ENCODE measurements at places on chromosomes 2 and 18.
A peak's percentile ranks its signal among the peaks of the same experiment; 100 is the strongest.

DNA sequence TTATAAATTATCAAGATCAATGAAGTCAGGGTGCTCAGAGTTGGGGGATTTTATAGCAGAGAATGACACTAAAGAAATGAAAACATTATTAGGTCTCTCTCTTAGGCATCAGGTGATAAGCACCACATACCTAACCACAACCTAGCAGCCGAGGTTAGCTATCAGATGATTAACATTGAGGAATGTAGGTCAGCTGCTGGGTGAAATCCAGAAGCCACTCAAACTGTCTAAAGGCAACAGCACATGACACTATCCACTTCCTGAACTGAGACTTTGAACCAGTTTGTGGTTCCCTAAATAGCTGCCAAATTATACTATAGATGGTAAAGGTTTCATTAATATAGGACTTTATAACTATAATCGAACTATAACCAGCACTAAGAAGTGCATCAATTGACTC lies 4.7 kb downstream of the EPG5 start:
- DNase-seq, result peak; percentile 75

DNA sequence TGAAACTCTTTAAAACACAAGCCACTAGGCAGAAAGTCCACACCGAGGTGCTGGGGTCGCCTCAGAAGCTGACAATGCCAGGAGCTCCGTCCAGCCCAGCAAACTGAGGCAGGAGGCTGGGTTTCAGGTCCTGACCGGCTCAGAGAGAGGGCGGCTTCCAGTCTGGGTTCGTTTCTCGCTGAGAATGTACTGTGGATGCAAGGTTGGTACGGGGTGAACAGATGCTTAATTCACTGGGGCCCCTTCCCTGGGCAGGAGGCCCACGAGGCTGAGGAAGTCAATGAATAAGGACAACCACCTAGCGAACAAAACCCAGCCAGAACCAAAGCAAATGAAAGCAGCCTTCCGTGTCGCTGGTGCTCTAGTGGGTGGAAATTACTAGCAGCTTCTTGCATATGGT lies 142.0 kb downstream of the RTP5 start:
- peak; percentile 60 for DNase-seq

- DNase-seq, result no peak
These were observed at the start of gene C2orf72 for GRCh38 chr2:231037202-231037730. TSS of gene C2orf72 (plus strand) at chr2:231037523. CDS start at chr2:231037566, 43 bp downstream.

DNA sequence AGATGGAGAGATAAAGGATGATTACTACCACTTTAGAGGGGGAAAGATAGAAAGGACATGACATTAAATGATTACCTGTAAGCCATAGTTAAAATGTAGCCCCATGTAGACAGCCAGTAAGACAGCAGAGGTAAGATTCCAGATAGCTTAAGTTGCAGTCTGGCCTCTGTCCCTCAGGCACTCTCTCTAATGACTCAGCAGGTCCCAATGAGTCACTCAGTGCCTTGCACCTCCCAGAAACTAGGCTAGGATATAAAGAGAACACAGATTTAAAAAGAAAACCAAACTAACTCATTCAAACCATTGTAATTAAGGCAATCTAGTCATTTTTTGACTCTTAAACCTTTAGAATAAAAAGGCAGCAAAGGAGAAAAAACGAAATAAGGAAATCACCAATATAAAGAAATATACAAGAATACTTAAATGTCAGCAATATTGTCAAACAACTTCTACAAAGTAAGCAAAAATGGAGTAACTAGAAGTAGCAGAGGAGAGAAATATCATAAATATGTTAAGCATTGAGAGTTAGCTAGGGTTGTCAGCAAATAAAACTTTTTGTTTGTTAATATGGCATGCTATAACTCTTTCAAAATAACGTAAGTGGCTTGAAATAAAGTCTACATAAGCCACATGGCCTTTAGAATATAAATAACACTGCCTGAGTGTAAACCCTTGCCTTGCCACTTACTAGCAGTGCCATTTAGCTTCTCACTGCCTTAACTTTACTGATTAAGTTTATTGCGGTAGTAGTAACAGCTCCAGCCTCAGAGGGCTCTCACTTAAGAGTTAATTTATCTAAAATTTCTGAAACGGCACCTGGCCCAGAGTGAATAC lies 48.5 kb downstream of the SOCS6 start:
- DNase-seq, result no peak

- no peak for DNase-seq
These were observed 67.4 kb downstream of the SH3YL1 start for GRCh38 chr2:196406-196805.

DNA sequence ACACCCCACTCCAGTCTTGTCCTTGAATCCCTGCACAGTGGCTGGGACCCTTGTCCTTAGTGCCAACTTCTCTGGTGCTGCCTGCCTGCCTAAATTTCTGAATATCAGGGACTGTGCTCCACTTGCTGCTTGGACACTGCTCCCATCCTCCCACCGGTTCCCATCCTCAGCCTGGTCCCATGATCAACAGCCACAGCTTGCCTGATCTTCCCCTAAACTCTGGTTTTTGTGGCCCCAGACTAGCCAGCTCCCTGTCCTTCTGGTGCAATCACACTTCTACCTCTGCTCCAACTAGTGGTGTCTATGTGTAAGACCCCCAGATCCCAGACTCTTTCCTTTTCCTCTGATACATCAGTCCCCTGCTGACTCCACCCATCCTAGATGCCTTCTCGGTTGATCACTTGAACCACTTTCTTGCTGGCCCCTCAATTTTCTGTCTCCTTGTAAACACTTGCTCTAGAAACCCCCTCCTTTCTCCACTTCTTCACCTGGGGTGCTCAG lies 37.2 kb upstream of the POLE4 start:
- no peak for DNase-seq

- DNase-seq, result no peak
These were observed 38.9 kb downstream of the INO80C start for GRCh38 chr18:35458677-35459441.

DNA sequence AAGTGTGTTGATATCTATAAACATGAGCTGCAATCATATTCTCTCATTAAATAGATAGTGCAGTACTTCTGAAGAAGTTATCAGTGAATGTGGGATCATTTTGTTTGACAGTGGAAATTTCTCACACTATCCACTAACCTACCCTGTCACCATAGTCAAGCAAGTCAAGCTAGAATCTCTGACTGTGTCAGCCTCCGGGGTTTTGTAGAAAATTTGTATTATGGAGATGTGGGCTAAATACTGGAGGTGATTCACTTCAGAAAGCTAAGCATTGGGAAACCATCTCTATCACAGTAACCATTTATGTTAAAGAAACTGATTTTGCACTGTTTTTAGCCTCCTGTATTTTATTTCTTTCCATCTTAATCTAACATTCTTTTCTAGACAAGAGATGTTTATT lies 126.6 kb upstream of the CREB1 start:
- no peak for DNase-seq

DNA sequence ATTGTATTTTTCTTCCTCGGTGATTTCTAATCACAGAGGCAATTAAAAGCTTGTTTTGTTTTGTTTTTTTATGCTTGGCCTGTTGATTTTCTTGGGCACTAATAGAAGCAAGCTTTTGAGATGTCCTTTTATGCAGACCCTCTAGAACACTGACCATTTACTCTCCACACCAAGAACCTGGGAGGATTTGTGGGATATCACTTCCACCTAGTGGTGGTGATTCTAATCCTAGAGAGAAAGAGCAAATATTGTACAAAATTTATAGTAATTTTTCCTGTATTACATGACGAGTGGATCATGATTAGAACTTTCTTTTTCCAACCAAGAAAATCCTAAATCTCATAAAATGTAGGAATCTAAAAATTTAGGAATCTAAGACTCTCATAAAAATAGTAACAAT lies 23.4 kb downstream of the NEMP2 start:
- DNase-seq, result no peak

GRCh38 chr18:13217971-13218367 lies 591 bp upstream of the LDLRAD4 start:
- DNase-seq, result no peak

- DNase-seq, result no peak
These were observed 368.7 kb downstream of the RIT2 start for GRCh38 chr18:42746794-42747193.

- DNase-seq, result no peak
These were observed 37.9 kb downstream of the TRIB2 start for GRCh38 chr2:12754643-12755042.

DNA sequence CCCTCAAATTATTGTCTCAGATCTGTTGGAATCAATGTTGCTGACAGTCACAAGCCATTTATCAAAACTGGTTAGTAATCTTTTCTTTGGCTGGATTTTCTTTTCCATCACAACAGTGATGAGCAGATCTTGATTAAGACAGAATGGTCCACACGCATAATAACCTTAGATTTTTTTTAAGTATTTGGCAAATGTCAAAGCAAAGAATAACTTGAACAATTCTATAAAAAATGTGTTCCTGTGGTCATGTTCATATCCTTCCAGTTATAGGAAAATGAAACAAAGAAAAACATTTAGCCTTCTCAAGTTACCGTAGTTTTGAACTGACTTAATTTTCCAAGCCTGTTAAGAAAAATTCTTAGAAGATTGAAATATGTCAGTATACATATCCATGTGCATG lies 659.9 kb upstream of the ID2 start:
- DNase-seq, result no peak

- DNase-seq, result no peak
These were observed 134.3 kb upstream of the DSEL start for GRCh38 chr18:67650686-67651385.

- no peak for DNase-seq
These were observed 63.8 kb downstream of the ACAA2 start for GRCh38 chr18:49749563-49749962.

DNA sequence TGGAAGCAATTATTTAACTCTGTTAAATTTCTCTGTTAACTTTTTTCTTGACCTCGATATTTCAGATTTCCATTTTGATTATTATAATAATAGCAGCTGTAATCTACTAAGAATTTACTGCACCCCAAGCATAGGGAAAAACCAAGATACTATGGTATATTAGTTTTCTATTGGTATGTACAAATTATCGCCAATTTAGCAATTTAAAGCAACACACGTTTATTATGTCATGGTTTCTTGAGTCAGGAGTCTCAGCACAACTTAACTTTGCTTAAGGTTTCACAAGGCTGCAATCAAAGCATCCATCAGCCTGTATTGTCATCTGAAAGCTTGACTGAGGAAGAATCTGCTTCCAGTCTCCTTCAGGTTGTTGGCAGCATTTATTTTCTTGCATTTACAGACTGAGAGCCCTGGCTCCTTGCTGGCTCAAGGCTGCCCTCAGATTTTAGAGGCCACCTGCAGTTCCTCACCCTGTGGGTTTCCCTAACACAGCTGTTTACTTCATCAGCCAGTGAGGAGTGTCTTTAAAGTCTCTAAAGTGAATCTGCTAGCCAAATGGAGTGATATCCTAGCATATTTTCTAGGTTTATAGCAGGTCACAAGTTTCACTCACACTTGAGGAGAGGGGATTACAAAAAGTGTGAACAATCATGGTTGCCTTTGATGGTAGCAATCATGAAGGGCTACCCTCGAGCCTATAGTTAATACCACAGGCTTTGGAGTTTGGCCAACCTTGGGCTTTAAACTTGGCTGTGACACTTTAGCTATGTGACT lies 4.4 kb upstream of the VPS54 start:
- no peak for DNase-seq

DNA sequence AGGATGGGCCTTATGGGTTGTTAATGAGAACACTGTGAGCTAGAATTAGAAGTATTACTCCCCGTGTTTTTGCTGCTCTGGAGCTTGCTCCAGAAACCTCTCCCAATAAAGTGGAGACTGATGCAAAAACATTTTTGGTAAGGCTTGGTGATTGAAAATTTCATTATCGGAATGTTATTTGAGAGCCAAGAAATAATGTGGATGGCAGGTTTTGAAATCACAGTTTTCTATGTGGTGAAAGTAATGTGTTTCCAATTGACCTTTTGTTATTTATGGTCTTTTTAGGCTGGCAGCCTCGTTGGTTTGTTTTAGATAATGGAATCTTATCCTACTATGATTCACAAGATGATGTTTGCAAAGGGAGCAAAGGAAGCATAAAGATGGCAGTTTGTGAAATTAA lies 5.1 kb downstream of the PLEKHA3 start:
- no peak for DNase-seq

- no peak for DNase-seq
These were observed 31.2 kb downstream of the MARCHF4 start for GRCh38 chr2:216341121-216341520.

- DNase-seq, result no peak
These were observed 899.5 kb upstream of the KLHL29 start for GRCh38 chr2:22485486-22485885.

DNA sequence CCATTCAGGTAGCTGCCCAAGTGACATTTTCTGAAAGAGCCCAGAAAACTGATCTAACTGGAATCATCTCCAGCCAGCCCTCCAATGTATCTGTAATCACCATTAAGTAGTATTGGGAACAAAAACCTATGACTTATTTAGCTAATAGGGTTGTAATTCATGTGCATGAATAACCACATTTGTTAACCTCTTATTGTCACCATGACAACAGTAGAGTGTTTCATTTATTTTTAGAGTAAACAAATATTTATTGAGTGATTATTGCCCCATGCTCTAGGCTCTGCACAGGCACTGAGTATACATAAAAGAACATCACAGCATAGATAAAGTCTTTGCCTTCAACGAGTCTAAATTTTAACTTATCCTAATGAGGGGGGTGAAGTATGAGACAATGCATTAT lies 265.4 kb upstream of the UBE2E3 start:
- no peak for DNase-seq

- no peak for DNase-seq
These were observed 512.7 kb upstream of the CDH2 start for GRCh38 chr18:28689588-28689987.

GRCh38 chr2:168758970-168759820 lies 43.2 kb upstream of the NOSTRIN start:
- no peak for DNase-seq

- peak; percentile 62 for DNase-seq
These were observed 1.1 kb downstream of the CYBRD1 start for GRCh38 chr2:171523088-171524017.

DNA sequence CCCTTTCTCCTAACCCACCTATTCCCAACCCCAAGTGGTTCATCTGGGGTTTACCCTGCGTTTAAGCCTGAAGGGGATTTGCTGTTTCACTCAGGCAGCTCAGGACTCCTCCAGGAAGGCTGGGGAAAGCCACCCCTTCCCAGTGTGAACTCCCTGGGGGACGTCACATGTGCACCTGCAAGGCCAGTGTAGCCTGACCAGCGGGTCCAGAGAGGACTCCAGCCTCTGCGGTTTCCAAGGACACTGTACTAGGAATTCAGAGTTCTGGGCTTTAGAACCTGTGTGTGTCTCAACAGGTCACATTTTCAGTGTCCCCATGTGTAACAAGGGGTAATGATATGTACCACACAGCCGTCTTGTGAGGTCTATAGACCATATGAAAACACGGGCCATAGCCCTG lies 17.9 kb downstream of the EHD3 start:
- no peak for DNase-seq

Measured in activated effector memory CD4-positive, alpha-beta T cell treated with anti-CD3 and anti-CD28 coated beads, Interleukin-2, amount 50 U/mL, for 16 hours (primary cell).